ENCODE measurements at places on chromosomes 2 and 18. TPM values are rescaled to one million over a fixed set of nuclear protein-coding genes. Genes with fewer than 3 reads are reported as not detected.

SLC4A5 gene
- total RNA-seq, result 0.09 TPM

SDC1 gene
- total RNA-seq, result 0.47 TPM

SIX2 gene
- under 0.01 TPM for total RNA-seq

DYSF gene
- total RNA-seq, result 87.3 TPM

CXCR1 gene
- total RNA-seq, result not detected

TTR gene
- total RNA-seq, result not detected

TMEM200C gene
- total RNA-seq, result under 0.01 TPM

NTSR2 gene
- not detected for total RNA-seq

SCYGR5 gene
- total RNA-seq, result not detected

KLHL41 gene
- 0.09 TPM for total RNA-seq
